ENCODE measurements at places on chromosomes 3 and 15.

DNA sequence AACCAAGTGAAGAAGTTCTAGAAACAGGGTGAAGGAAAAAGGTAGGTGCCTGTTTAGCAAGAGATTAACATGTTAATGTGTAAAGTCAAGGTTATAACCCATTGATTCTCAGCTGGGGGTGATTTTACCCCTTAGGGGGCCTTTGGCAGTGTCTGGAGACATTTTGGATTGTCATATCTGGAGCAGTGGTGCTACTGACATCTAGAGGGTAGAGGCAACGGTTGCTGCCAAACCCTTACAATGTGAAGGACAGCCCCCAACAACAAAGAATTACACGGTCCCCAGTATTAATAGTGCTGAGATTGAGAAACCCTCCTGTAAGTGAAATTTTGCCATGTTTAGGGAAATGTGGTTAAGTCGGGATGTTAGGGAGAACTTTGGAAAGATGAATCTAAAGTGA is 74.7 kb downstream of the CRYBG3 start:
- DNase-seq, result no peak

GRCh38 chr3:180062771-180063170 is 26.0 kb upstream of the PEX5L start:
- no peak for DNase-seq

DNA sequence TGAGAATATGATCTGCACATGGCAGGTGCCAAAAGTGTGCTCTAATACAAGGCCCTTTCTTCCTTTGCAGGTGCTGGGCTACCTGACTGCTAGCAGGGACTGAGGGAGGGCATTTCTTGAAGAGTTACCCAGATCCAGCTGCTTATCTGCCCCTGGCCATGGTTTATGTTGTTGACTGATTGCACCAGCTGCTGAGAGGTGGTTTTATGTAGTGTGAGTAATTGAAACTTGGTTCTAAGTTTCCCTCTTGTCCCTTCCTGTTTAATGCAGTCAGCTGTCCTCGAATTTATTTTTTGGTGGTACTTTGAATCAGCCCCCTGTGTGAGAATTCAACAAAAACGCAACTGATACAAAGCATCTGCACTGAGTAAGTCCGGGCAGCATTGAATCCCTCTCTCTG is 288.3 kb upstream of the C2CD4B start:
- DNase-seq, result peak; percentile 62

GRCh38 chr15:64029110-64029509 is 17.2 kb downstream of the DAPK2 start:
- DNase-seq, result no peak

- no peak for DNase-seq
Observed at GRCh38 chr3:114586119-114586518, 292.3 kb downstream of the TIGIT start.

- no peak for DNase-seq
Observed at GRCh38 chr3:156743859-156744258, 69.5 kb downstream of the TIPARP start.

DNA sequence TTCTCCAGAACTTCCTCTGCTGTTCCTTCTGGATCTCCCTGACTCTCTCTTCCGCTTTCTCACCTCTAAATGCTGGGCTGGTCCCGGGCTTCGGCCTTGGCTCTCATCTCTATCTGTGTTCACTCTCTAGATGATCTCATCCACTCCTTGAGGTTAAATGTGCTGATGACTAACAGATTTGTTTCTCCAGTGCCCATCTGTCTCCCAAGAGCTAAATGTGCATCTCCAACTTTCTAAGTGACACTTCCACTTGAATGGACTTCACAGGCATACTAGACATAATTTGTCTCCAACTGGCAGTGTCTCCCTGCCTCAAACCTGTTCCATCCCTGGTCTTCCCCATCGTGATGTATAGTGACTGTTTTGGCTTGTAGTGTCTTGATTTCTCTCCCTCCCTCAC is 95.3 kb downstream of the ITPR1 start:
- DNase-seq, result peak; percentile 53

GRCh38 chr3:168001244-168001643 is 94.5 kb downstream of the GOLIM4 start:
- DNase-seq, result no peak

DNA sequence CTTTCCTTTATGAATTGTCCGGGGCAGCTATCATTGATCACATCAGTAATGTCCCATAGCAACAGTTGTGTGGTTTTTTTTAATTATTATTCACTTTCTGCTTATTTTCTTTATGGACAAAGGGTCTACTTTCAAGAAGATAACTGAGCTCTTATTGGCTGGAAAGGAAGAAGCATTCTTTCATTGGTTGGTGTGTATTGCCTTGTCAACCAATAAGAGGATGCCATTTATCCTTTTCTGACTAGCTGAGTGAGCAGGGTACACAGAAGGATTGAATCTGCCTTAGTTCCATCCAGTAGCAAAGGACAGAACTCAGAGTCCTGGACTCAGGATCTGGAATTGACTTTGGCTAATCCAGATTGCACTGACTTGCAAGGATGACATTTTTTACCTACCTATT is 13.2 kb upstream of the AEN start:
- DNase-seq, result no peak

GRCh38 chr15:83322061-83322460 is 37.6 kb upstream of the BNC1 start:
- DNase-seq, result no peak

DNA sequence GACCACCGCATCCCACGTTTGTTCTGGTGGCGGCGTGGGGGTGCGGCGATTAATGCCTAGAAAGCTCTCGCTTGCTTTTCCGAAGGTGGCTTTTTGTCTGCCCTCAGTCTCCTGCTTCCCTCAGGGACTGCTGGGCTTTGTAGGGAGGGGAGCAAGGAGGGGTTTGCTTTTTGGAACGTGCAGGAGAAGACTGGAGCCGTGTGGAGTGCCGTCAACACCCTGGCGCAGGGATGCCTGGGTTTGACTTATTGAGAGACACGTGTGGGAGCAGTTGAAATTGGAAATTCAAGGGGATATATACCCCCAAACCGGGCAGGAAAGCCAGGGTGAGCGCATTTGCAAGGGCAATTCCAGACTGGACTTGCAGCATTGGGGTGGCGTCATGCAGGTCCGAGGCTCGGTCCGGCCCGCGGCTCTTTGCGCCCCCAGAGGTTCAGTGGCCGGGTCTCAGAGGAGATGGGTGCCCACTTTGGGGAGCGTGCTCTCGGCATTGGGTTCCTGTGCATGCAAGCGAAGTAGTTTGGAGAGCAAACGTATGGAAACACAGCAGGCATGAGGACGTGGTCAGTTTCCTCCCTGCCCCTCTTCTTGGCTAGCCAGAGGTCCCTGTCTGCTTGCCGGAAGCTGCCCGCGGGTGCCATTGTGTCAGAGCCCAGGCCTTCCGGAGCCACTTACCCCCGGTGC is 2.1 kb downstream of the EPHB1 start:
- DNase-seq, result no peak

DNA sequence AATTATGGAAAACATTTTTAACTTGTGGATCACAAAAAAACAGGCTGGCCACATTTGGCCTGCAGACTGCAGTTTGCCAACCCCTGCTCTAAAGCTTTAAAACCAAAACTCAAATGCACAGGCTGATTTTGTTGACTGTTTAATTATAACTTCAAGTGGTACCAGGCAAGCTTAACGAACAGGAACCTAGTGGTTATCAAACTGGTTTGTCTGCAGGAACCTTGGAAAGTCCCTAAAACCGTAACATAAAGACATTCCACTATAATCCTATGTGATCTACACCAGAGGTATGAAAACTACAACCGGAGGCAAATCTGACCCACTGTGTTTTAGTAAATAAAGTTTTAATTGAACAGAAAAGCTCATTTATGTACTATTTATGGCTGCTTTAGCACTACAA is 52.4 kb downstream of the TBL1XR1 start:
- DNase-seq, result peak; percentile 50

DNA sequence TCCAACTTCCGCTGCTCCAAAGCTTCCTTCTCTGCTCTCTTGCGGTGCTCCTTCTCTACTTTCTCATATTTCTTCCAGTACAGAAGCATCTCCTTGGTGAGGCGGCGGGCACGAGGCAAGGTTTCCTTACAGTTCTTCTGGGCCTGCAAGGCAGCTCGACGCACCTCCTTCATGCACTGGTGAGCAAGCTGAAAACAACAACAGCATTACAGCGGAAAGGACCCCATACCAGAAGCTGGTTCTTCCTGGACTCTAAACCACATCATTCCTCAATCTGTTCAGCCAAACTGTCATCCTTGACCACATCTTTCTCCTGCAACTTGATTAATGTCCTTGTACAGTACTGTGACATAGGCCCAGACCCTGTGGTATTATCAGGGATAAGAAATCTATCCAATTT is 36.4 kb downstream of the INO80 start:
- DNase-seq, result peak; percentile 15

- DNase-seq, result no peak
Observed at GRCh38 chr15:94231723-94232468, 535 bp downstream of the MCTP2 start.

GRCh38 chr3:23017801-23018200 is 185.3 kb upstream of the UBE2E2 start:
- DNase-seq, result peak; percentile 53

- no peak for DNase-seq
Observed at GRCh38 chr15:42772144-42772543, 35.2 kb upstream of the CDAN1 start.
